ENCODE measurements at places on chromosomes 12 and 14. TPM values are rescaled to one million over a fixed set of nuclear protein-coding genes. Genes with fewer than 3 reads are reported as not detected.

- no peak for DNase-seq
These were observed 81.9 kb downstream of the CFAP54 start for GRCh38 chr12:96571101-96571862.

GRCh38 chr14:75697386-75697785 lies 36.3 kb downstream of the TTLL5 start:
- DNase-seq: no peak

GRCh38 chr12:59808317-59808910 lies 212.6 kb downstream of the SLC16A7 start:
- peak; percentile 24 for DNase-seq

Gene NEUROD4
- total RNA-seq: not detected

Gene SRRM4
- 0.03 TPM for total RNA-seq

DNA sequence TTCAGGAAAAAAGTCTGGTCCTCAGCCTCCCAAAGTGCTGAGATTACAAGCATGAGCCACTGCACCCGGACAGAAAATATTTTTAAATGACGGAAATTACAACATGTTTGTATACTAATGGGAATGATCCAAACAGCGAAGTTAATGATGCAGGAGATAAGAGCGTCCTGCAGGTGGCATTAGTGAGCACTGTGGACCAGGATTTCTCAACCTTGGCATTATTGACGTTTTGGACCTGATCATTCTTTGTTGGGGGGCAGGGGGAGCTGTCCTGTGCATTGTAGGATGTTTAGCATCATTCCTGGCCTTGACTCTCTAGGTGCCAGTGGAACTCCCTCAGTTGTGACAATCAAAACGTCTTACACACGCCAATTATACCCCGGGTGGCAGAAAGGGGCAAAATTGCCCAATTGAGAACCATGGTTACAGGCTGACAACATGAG lies 34.1 kb downstream of the SCFD1 start:
- peak; percentile 12 for DNase-seq
